KG1 (cell line): ENCODE measurements at places on chromosomes 5 and 9.

DNA sequence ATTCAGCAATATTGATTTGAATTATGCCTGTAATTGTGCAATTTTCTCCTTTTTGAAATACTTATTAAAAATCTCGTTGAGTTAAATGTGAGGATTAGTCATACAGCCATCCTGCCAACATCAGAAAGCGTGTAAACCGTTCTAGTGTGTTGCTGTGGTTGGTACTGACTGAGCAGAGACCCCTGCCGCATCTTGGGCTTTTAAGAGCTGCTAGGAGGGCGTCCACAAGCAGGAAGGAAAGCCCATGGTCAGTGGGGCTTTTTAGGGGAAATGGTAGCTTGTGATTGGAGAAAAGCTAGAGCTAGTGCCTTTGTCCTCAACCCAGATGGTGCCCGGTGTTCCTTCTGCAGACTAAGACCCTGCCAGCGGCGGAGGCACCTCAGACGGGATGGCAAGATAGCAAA is 1.3 kb downstream of the SDHA start:
- peak; percentile 33 for DNase-seq

- DNase-seq = no peak
Observed at GRCh38 chr5:17394086-17394485, 103.9 kb upstream of the TAF11L2 start.

- DNase-seq = no peak
Observed at GRCh38 chr5:111200828-111201227, 23.4 kb upstream of the CAMK4 start.

GRCh38 chr9:86827893-86828292 is 119.4 kb downstream of the GAS1 start:
- DNase-seq = no peak
